ENCODE measurements at places on chromosomes 2 and 18.

DNA sequence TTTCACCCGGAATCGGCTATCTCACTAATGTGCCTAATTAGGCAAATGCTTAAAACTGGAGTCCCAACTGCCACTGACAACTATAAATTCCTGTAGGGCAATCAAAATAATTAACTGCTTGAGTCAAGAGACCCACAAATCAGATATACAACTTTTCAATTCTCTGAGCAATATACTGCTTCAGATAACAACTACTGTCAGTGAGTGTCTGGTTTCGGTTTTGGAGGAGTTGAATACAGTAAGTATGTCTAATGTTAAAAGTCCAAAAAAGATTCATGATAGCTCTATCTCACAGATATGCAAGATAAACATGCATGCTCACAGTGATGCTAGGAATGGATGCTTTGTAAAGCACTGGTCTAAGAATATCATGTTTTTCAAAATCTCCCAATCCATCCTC lies 283.3 kb downstream of the NRXN1 start:
- DNase-seq, result no peak

GRCh38 chr2:128638341-128639119 lies 319.9 kb upstream of the HS6ST1 start:
- DNase-seq, result peak; percentile 33

- no peak for DNase-seq
Measured at GRCh38 chr2:33133454-33133952, 186.8 kb downstream of the LTBP1 start.

DNA sequence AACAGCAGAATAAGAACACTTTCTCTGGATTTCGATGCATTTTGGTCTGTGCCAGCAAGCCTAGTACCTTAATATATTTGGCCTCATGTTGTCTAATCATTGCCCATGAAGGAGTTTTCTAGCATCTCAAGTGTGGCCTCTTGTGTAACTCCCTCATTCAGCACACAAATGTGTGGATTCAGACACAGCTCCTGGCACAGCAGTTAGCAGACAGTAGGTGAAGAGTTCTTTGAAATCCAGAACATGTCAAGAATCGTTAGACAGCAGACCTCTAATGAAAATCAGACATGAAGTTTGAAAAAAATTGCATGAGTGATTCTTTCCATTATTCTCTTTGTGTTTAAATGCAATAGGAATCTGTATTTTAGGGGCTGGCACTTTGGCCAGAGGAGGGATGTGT lies 177.0 kb downstream of the FMNL2 start:
- DNase-seq, result no peak

- DNase-seq, result no peak
Measured at GRCh38 chr2:177741866-177742265, 330.7 kb downstream of the PDE11A start.

- no peak for DNase-seq
Measured at GRCh38 chr18:2089396-2089795, 481.9 kb downstream of the METTL4 start.
